ENCODE measurements at places on chromosomes 4 and X. TPM values are rescaled to one million over a fixed set of nuclear protein-coding genes. Genes with fewer than 3 reads are reported as not detected.

DNA sequence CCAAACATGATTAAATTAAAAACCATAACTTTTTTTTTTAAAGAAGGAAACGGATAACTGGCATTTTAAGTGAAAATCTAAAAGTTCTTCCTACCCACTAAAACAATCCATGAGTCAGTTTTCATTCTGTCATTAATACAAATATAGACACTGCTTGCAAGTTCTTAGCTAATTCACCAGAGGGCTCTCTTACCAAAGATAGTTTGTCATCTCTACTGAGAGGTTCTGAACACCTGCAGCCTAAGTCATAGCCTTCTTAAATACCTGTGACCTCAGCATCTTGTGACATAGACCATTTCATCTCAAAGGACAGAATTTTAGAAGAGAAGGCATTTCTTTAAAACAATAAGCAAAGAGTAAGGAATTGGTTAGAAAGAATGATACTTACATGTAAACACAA is 65.3 kb upstream of the FAM120C start:
- no peak for DNase-seq

DNA sequence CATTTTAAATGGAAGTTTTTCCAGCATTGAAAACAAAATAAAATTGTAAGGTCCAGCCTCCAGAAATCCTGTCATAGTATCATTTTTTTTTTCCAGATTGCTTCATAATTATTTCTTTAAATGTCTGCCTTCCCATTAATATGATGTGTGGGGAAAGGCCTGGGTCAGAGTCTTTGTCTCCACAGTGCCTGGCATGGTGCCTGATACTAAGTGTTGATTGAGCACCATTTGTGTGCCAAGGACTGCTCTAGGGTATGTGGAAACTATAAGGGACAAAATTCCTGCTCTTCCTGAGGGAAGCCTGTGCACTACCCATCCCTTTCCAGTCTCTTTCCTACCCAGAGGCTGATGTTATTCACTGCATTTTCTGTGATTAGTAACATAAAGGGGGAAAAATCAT is 53.1 kb upstream of the BEND4 start:
- no peak for DNase-seq

The SMAD1 gene
- 50.6 TPM for total RNA-seq

The GPR173 gene
- total RNA-seq, result 2.7 TPM

The EXOC1L gene
- not detected for total RNA-seq

The ITGB1BP2 gene
- total RNA-seq, result 1.4 TPM

GRCh38 chr4:58590722-58591121 is 1480.5 kb upstream of the IGFBP7 start:
- DNase-seq, result no peak

The GRIPAP1 gene
- 22.9 TPM for total RNA-seq

- no peak for DNase-seq
Measured at GRCh38 chrX:111892375-111892774, 16.4 kb downstream of the TRPC5OS start.

The CXCL6 gene
- 3.0 TPM for total RNA-seq

The NEIL3 gene
- total RNA-seq, result 8.1 TPM

DNA sequence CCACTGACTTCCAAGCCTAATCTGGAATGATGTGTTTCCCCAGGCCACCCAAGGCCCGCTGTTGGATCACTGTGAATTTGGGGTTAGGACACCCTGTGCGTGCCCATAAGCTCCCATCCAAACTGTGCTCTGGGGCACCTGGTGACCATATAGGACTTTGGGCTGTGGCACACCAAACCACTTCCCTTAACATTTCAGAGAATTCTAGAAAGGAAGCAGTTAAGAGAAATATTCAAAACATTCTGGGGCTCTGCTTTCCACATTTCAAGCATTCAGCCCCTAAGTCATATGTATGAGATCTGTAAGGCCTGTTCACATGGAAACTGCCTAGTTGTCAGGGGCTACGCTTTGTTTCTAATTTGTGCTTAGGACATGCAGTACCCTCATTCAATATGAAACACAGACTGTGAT is 14.4 kb downstream of the VGLL1 start:
- DNase-seq, result no peak

GRCh38 chrX:130896026-130896425 is 7.0 kb downstream of the ENOX2 start:
- DNase-seq, result no peak

DNA sequence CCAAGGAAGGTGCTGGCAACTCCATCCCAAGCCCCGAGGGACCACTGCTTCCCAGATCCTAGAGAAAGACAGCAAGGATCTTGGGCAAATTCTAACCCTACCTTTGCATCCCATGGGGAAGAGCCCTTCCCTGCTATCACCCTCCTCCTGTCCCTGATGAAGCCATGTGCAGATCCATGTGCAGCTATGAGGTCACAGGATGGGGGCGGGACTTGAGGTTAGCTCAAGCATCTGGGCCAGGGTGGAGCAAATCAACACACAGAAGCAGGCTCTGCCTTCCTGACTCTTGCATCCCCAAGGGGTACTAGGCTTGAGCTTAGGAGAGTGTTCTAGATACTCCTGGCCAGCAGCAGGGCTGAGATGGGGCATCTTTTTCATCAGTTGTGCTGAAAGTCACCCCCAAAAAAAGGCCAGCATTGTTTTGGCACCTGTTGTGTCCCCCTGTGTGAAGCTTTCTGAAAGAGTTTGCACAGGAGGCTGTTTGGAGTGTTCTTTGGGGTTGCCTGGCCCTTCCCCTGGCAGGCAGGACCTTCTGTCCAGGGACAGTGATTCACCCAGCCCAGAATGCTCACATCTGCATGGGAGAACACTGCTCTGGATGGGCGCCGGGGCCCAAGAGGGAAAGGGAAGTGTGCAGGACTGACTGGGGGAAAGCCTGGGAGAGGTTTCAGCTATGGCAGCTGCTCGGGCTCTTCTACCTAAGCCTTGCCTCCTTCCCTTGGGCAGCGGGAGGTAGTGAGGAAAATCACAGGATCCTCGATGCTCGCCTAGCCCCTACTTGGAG is 50.8 kb downstream of the PRPS1 start:
- DNase-seq, result no peak

DNA sequence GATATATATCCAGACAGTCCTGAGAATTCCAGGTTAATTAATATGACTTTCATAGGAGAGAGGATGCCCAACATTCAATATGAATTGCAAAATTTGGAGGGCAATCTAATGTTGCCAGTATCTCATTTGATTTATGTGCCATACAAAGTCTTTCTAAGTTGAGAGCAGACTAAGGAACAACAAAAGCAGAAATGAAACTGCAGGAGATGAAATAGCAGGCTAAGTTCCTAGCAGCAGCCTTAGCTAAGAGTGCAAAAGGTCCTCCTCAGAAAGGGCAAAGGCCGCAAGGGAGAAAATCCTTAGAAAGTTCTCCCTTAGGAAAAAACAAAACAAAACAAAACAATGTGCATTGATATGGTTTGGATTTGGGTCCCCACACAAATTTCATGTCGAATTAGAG is 602.9 kb upstream of the HTR2C start:
- DNase-seq, result no peak

GRCh38 chr4:19429684-19430083 is 822.0 kb upstream of the SLIT2 start:
- DNase-seq, result no peak

- DNase-seq, result no peak
Measured at GRCh38 chr4:98555798-98556445, 102.5 kb downstream of the TSPAN5 start.

DNA sequence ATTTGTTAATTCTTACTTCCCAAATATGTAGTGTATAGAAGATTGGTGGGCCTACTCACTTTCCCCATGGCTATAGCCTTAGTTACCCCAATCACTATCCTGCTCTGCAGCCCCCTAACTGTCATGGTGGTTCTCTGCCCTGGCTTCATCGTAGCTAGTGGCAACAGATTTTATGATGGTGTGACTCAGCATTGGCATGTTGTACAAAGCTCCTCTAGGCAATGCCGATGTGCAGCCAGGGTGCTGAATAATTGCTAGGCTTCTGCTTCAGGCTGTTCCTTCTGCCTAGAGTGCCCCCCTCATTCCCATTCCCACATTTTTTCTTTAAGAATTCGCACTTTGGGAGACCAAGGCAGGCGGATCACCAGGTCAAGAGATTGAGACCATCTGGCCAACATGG is 35.2 kb downstream of the AFF2 start:
- no peak for DNase-seq

GRCh38 chrX:118251271-118251670 is 94.6 kb upstream of the WDR44 start:
- no peak for DNase-seq

The PQBP1 gene
- 105 TPM for total RNA-seq

GRCh38 chr4:5824635-5825034 is 68.3 kb downstream of the CRMP1 start:
- DNase-seq, result peak; percentile 15

The SLC6A14 gene
- total RNA-seq, result not detected

GRCh38 chr4:88196523-88197185 is 38.2 kb upstream of the ABCG2 start:
- no peak for DNase-seq

- no peak for DNase-seq
Measured at GRCh38 chr4:44194365-44194764, 254.2 kb downstream of the KCTD8 start.

GRCh38 chr4:89737888-89738287 is 99.1 kb downstream of the SNCA start:
- DNase-seq, result peak; percentile 15

The CRMP1 gene
- 0.04 TPM for total RNA-seq

GRCh38 chrX:15206306-15206705 is 63.6 kb downstream of the ASB9 start:
- peak; percentile 2 for DNase-seq

GRCh38 chr4:123265443-123265842 is 131.2 kb upstream of the SPRY1 start:
- DNase-seq, result no peak

The LANCL3 gene
- total RNA-seq, result 0.99 TPM

GRCh38 chr4:185282968-185283367 is 73.6 kb downstream of the SNX25 start:
- DNase-seq, result no peak

GRCh38 chr4:140298001-140298400 is 75.4 kb upstream of the SCOC start:
- no peak for DNase-seq

The NSUN7 gene
- 0.21 TPM for total RNA-seq

The GIMD1 gene
- not detected for total RNA-seq

GRCh38 chr4:69120870-69121269 is 24.6 kb downstream of the UGT2B7 start:
- DNase-seq, result no peak

The MRFAP1L1 gene
- total RNA-seq, result 53.3 TPM

DNA sequence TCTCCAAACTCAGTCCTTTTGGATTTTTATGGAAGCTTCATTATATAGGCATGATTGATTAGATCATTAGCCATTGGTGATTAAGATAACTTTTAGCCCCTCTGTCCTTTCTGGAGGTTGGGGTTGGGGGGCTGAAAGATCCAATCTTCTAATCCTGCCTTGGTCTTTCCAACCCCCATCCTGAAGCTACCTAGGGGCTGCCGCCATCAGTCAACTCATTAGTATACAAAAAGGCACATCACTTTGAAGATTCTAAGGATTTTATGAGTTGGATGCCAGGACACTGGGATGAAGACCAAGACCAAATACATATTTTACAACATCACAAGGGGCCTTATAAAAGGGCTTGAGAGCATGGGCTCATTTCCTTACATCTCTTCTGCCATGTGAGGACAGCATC is 47.5 kb downstream of the CYTL1 start:
- DNase-seq, result no peak

The GPC4 gene
- total RNA-seq, result not detected

The GABRG1 gene
- not detected for total RNA-seq

DNA sequence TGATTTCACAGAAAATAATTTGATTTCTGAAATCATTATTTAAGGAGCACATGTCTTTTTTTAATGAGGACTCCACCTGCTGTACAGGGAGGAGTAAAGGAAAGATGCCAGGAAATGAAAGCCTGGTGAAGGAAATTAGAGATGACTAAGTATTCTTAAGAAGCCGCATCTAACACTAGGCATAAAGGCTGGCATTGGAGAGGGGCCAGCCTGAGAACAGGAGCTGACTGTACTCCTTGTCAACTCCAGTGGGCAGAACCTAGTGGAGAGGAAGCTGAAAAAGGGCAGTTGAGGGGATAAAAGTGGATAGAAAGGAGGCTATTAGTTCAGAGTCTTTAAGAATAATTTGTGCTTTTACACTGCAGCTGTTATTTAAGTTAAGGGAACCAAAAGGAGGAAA is 393.0 kb downstream of the PPP1R2C start:
- no peak for DNase-seq

- DNase-seq, result no peak
Measured at GRCh38 chr4:102687373-102687981, 73.3 kb downstream of the MANBA start.

The TRMT44 gene
- total RNA-seq, result 12.7 TPM

DNA sequence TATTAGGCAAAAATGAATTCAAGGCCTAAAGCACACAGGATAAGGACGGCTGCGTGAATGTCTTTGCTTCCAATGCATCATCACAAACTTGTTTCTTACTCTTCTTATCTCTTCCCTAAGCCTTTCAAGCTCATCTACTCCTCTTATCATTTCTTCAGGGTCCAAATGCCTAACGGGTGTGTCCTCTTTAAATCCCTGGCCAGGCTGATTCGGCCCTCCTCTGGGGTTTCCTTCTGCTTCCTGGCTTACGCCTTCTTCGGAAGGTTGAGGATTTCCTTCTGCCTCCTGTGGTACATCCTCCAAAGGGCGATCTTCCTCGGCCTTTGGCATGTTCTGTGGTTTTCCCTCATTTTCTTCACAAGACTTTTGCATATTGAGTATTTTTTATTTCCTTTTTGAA is 1.3 kb downstream of the TCEAL8 start:
- no peak for DNase-seq

The RS1 gene
- not detected for total RNA-seq

The SGCB gene
- 24.4 TPM for total RNA-seq

DNA sequence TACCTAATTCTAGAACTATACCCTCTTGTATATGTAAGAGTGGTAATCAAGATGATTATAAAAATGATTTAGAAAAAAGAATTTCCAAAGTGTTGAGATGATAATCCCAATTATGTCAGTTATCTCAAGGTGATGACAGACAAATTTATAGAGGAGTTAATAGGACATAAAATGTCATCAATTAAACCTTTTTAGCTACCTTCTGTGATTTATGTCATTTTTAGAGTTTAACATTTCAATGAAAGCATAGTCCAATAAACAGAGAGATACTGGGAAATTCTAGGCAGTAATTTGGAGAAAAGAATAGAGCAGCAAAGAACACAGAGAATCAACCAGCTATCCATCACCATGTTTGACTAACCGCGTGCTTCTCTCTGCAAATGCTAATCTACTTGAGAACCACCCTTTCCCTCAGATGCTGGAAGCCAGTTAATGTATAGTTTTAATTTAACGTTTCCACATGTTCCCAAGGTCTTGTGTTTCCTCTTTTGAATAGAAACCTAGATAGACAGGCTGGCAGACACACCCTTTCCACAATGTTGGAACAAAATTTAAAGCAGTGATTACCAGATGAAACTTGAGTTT is 433.1 kb upstream of the FAM241A start:
- no peak for DNase-seq

The DMRTC1 gene
- not detected for total RNA-seq

- no peak for DNase-seq
Measured at GRCh38 chr4:130563185-130563888, 1467.4 kb downstream of the C4orf33 start.

GRCh38 chr4:148057516-148057915 is 325.6 kb downstream of the ARHGAP10 start:
- no peak for DNase-seq

- no peak for DNase-seq
Measured at GRCh38 chrX:150759568-150760416, 66.6 kb downstream of the MTMR1 start.
